Right atrium auricular region (tissue), 2 donors: ENCODE measurements at places on chromosomes 12 and 14.

GRCh38 chr12:40142001-40142744 lies 36.3 kb upstream of the SLC2A13 start:
- DNase-seq, result no peak

GRCh38 chr14:102510616-102511520 lies 1.3 kb upstream of the ANKRD9 start:
- DNase-seq, result no peak

- DNase-seq, result no peak
Observed at GRCh38 chr14:80678436-80678835, 263.1 kb downstream of the CEP128 start.

DNA sequence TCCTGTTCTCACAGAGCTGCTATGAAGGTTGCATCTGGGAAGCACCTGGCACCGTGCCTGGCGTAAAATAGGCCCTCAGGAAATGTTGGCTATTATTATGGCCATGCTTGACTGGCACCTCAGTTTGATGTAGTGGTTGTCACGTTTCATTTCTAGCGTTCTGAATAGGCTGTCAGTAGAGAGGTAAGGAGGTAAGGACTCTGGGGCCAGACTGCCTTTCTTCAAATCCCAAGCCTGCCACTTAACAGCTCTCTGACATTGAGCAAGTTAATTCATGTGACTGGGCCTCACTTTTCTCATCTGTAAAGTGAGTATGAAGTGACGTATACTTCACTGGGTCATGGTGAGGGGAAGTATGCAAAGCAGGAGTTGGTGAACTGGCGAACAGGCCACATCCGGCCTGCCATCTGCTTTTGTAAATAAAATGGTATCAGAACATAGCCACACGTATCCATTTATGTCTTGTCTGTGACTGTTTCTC lies 196.2 kb downstream of the CACNA1C start:
- no peak for DNase-seq

DNA sequence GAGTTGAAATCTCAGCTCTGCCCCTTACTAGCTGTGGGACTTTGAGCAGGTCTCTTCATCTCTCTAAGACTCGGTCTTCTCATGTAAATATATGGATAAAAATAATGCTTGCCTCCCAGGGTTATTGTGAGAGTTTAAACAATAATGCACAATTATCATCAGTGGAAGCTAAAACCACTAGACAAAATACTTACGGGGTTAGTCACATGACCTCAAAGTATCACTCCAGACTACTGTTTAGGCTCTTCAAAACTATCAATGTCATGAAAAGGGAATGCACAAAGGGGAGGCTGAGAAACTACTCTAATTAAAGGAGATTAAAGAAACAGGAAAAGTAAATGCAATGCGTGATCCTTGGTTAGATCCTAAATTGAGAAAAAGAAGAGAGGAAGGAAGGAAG lies 24.5 kb upstream of the TSPAN11 start:
- DNase-seq, result no peak

DNA sequence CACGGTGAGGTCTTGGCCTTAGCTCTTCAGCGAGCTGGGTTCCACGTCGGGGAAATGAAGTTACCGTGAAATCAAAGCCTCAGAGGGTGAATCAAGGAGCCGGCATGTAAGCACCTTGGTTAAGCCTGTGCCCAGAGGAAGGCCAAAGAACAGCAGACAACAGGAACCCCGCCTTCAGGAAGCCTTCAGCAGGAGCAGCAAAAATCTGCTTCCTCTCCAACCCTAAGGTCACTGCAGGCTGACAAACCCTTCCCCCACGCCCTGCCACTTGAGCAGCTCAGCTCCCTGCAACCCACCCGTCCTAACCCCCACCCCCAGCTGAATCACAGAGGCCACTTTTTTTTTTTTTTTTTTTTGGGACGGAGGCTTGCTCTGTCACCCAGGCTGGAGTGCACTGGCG lies 72.9 kb upstream of the LTA4H start:
- DNase-seq, result no peak

DNA sequence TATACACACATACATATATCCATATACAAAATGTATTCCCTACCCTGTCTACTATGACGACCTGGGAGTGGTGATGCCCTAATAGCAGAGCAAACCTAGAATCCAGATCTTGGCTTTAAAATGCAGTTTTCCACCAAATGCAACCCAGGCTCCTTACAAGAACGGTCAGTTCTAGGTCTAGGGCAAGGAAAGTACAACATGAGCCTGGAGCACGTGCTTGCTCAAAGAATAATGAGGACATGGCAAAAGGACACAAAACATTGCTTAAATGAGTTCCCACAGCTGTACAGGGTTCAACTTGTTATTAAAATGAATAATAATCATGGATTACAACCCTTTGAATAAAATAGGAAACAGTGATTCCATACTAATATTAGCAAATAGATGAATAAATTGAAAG lies 94.7 kb downstream of the TMCC3 start:
- DNase-seq, result no peak

GRCh38 chr12:111893287-111893686 lies 51.3 kb downstream of the MAPKAPK5 start:
- no peak for DNase-seq

DNA sequence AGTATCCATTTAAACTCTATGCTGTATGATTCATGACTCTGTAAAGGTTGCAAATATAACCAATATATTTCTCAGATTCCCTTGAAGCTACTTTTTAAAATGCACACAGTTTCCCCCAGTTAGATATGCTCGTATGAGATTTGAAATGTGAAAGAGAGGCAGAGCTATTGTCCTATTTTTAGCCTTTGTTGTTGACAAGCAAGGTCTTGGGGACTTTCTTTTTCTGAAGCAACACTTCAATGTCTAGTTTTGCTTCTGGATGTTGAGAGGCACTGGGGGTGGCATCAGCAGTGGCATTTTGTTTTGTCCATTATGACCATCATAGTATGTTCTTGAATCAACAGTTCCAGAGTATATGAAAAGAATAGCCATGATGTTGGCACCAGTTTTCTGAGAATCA lies 63.4 kb downstream of the ASCL1 start:
- no peak for DNase-seq

DNA sequence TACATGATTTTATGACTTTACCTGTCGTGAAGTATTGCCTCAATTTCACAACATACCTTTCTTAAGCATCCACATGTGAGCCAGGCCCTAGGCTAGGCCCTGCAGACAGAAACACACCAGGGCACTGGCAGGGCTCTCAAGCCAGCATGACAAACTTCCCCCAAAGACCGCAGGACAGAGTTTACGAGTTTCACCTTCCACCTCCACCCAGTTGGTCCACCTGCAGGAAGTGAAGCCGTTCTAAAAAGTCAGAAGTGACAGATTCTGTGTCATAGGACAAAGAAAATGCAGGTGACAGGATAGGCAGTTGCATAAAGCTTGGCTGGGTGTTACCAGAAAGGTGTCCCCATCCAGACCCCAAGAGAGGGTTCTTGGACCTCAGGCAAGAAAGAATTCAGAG lies 382.3 kb downstream of the PCNX1 start:
- DNase-seq, result no peak

DNA sequence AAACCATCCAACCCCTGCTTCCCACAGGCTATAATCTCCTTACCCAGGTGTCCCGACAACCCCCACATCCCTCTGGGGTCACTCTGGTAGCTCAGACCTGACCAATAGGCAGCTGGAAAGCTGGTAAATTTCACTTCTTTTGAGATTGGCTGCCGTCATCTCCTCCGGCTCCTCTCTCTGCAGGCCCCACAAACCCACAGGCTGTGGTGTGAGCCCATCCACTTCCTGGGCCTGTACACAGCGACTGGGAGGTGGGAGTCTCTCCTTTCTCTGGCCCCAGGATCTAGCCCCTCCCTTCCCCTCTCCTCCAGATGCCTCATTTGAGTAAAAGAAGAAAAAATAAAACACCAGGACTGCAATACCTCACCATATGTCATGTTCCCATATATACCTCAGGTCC lies 709 bp downstream of the INHBC start:
- no peak for DNase-seq

- no peak for DNase-seq
Observed at GRCh38 chr12:64749461-64750200, 9.6 kb downstream of the GNS start.
